Endothelial cell (in vitro differentiated cells): ENCODE measurements at places on chromosomes 11 and 22.

DNA sequence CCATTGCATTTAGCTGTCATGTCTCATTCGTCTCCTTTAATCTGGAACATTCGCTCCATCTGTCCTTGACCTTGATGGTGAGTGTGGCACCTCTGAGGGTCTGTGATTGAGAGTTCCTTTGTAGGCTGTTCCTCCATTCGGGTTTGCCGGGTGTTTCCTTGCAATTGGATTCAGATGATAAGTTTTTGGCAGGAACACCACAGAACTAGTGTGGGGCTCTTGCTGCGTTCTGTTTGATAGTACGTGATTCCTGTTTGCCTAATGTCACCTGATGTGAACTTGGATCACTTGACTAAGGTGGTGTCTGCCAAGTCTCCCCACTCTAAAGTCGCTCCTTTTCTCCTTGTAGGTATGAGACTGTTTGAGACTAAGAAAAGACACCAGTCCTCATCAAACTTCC is 109.7 kb upstream of the TMEM45B start:
- no peak for DNase-seq

DNA sequence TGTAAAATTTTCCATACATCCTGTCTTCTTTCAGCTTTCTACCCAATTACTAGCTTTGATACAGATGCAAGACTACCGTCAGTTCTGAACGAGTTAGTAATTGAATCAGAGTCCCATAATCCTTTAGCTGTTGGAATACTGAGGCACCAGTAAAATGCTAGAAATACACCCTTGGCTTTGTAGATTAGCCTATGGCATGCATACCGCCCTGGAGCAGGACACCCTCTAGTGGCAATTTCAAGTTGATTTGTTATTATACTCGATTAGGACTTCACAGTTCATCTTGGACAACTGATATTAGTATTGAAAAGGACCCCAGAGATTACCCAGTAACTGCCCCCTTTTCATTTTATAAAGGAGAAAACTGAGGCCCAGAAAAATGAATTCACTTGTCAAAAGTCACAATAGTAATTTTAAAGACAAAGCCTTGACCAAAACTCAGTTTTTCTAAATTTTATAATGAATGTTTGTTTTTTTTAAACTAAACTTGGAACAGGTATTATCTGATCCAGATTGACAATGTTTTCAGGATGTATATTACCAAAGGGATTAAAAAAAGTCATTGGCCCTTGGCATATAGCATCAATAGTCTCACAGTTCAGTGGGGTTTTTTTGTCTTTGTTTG is 72.6 kb downstream of the HIPK3 start:
- peak; percentile 31 for DNase-seq

- no peak for DNase-seq
These were observed 14.6 kb downstream of the SMARCB1 start for GRCh38 chr22:23801238-23801821.

DNA sequence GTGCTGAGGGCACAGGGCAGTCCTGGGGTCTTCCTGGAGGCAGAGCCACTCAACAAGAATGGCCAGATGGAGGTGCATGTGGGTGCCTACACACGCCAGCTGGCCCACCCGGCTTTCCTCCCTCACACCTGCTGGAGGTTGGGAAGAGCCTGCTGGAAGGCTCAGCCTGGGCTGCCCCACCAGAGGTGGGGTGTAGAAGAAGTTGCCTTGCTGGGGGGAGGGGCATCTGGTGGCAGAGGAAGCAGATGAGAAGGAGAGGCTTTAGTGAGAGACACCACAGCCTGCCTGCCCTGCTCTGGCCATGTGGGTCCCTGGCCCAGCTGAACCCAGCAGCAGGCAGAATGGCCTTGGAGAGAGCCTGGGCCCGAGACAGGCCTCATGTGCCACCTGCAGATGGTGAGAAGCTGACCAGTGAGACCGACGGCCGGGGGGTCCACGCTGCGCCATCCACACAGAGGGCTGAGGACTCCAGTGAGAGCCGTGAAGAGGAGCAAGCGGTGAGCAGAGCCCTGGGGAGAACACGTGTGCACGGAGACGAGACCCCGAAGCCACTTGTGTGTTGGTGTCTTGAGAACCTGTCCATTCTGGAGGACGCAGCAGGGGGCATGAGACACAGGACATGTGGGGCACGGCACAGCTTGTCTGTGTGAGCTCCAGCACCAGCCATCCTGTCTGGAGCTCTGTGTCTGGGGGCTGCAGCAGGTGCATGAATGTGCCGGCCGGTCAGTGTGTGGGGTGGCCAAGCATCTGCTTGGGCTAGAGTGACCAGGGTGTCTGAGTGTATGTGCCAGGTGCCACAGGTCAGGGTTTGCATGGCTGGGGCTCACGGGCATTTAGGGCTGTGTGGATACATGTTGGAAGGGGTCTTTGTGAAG is 2.7 kb downstream of the B4GALNT4 start:
- no peak for DNase-seq

DNA sequence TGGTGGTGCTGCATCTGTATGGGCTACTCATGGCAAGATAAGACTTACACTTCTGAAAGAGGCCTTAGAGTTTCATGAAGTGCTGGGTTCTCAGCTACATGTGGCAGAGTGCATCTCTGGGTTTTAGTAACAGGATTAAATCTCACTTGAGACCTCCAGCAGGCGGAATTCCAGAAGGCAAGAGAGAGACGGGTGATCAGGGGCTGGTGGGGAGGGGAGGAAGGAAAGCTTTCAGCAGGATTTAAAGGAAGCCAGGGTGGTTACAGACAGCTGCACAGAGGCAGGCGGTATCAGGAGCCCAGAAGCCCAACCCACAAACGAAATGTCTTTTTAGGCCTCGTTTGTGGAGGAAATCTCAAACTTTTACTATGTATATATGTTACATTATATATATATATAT is 56.2 kb upstream of the CD82 start:
- DNase-seq = no peak

DNA sequence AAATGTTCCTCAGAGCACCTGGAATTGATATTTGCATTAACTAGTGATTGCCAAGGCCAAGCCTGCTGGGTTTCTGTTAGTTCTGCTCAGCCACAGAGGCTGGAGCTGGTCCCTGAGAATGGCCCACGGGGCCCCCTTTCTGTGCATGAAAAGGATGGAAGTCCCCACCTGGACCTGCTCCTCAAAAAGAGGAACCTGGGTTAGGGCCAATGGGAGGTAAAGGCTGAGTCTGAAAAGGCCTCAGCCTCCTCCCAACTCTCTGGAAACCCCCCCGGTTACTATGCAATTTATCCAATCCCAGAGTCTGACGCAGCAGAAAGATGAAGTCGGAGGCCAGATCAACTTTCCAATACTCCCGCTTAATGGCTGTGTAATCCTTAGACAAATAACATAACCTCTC is 6.8 kb upstream of the CREB3L1 start:
- no peak for DNase-seq

DNA sequence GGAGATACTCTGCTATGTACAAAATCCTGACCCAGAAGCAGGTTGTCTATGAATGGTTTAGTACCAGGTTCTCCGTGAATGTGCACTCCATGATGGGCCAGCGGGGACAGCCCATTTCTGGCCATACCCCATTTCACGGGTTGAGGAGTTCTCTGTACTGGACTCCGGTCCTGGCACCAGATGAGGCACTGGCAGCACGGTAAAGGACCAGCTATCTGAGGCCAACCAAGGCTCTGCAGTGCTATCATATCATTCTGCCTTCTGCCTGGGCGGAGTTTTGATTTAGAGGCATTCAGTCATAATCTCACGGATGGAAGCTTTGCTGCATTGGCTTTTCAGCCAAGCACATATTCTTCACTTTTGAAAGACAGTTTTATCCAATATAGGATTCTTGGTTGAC is 18.5 kb upstream of the KMT5B start:
- DNase-seq = no peak

GRCh38 chr22:19723232-19723982 is at the start of gene GP1BB:
Gene GP1BB, plus strand, starts transcription at chr22:19723539. Its CDS starts 31 bp downstream, at chr22:19723570.
- peak; percentile 57 for DNase-seq

- DNase-seq = peak; percentile 63
These were observed 35.0 kb upstream of the JAM3 start for GRCh38 chr11:134033696-134034491.

- DNase-seq = no peak
These were observed 116.4 kb upstream of the B3GAT1 start for GRCh38 chr11:134528453-134528852.

DNA sequence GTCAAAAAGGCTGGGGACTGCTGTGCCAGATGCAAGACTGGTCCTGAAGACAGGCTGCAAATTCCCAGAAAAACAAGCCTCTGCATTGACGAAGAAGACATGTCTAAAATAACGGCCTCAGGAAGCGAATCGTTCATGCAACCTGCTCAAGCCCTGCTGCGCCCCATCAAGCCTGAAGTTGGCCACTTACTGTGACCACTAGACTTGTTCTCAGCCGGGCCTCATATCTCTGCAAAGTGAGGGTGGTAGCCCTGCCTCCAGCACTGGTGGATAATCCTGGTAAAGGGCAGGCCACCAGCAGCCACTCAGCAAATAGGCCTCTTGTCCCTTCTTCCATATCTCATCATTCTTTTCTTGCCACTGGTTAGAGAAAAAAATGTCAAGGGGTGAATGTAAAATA is 11.8 kb downstream of the LTO1 start:
- DNase-seq = no peak
